GM04503 (cell line): ENCODE measurements at places on chromosomes 4 and X.
A peak's percentile ranks its signal among the peaks of the same experiment; 100 is the strongest.

GRCh38 chr4:83250687-83251446 is 33.7 kb downstream of the COQ2 start:
- DNase-seq: no peak

DNA sequence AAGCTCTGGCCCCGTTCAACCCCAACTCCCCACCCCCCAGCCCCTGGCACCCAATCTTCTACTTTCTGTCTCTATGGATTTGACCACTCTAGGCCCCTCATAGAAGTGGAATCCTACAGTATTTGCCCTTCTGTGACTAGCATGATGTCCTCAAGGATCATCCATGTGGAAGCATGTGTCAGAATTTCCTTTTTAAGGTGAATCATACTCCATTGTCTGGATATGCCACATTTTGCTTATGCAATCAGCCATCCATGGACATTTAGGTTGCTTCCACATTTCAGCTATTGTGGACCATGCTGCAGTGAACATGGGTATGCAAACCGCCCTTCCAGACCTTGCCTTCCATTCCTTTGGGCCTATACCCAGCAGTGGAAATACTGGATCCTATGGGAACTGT is 15.5 kb downstream of the CCNQ start:
- DNase-seq: no peak

DNA sequence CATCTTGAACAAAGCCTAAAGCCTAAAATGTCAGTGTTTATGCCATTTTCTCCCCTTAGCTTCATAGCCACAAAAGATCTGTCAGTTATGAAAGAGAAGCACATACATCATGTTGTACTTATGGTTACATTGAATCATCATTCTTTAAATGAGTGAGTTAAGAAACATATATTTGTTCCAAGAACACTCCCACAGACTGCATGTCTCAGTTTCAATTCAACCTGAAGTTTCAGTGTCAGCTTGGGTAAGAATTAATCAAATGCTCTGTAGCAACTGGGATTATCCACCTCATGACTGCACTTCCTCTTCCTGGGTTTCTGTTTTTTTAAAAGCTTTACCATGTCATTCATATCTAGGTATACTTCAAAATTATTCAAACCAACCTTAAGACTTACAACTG is 3.9 kb upstream of the TMPRSS11B start:
- no peak for DNase-seq

DNA sequence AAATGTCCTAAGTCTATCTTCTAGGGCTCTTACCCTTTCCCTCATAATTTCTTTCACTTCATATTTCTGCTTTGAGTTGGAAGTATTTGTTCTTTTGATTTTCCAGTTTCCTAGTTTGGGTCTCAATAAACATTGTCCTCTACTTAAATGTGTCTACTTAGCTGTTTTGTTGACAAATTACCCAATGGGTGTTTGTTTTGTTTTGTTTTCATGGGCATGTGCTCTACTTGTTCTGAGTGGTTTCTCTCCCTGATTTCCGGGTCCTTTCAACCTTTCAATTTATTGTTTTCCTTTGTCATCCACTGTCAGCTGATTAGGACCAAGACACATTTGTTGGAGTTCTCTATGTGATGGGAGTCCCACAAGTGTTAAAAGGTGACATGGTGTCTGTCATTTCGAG is 1181.4 kb downstream of the RPA4 start:
- no peak for DNase-seq

DNA sequence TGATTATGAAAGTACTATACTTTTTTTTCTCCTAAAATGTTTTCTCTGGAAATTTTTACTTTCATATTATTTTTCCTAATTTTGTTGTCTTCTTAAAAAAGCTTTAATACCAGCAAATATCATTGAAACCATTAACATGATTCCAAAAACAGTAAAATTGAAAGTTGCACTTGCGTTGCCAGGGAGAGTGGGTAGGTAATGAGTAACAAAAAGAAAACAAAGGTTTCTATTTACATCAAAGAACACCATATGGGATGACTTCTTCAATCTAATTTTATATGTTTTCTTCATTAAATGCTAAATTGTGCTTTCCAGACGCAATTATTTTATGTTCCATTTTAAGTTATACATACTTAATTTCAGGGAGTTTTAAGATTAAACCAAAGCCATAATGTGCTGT is 108.3 kb upstream of the VCX2 start:
- no peak for DNase-seq

DNA sequence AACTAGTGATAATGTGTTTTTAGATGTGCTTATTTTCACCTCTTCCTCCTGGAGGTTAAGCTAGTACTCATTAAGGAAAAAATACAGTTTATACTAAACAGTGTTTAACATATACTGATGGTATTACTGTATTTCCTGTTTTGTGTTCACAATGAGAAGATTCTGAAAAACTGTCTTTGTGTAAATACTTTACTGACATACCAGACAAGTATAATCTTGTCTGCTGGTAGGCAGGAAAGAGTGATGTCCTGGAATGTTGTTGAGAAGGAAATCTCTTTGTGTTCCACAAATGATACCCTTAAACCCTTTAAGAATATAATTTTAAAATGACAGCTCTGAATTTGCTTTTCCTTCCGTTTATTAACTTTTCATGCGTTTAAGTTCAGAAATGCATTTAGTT is 205.5 kb upstream of the NUDT6 start:
- no peak for DNase-seq

DNA sequence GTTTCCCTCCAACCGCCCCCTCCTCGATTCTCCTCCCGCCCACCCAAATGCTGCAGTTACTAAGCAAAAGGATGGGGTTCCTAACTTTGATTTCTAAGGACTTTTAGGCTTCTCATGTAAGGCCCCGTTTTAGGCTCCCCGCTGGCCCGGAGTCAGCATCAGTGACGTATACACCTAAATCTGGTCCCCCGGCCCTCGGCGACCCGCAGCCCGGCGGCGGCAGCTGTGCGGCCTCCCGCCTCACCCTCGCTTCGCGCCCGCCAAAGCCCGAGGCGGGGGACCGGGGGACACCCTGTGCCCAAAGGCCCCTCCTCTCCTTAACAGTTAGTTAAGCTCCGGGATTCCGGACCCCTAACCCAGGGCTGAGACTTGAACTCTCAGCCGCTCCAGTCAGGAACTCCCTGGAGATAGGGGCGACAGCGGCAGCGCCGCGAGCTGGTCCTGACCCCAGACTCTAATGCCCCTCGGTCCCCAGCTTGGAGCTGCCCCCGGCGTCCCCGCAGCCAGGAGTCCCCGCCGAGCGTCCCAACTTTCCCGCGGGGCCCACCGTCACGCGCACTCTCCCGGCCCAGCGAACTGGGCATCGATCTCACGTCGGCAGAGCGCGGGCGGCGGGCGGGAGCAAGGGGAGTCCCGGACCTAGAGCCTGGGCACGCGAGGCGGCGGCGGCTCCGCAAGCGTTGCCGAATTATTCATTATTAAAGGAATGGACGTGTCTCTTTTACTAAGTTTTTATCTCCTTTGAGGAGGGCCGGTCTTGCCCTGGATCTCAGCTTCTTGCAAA is 1.5 kb upstream of the NR3C2 start:
- no peak for DNase-seq

DNA sequence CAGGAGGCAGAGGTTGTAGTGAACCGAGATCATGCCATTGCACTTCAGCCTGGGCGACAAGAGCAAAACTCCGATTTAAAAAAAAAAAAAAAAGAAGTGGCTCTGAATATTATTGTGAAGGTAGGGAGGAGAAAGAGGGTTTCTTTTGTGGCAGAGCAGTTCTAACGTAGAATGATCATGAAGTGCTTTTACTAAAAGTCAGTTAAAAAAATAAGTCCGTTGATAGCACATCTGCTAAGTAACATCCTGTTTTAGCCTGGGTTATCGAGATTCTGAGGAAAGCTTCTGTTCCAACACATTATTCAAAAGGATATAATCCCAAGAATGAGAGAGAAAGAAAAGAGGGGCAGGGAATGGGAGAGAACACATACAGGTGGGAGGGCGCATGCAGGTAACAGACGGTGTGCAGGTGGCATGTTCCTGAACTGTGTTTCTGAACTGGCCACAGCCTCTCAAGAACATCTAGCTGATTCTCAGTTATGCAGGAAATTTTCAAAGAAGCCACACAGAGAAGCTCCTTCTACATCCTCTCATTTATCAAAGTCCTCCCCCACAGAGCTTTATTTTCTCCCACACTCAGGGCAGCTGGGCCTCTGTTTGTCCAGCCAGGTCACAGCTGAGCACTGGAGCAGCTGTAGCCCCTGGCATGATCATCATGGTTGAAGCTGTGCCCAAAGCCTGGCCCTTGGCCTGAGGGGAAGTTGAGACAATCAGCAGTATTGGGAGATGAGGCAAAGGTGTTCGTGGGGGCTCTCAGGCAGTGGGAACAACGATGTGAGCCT is 342.3 kb downstream of the ZNF674 start:
- DNase-seq: no peak

- peak; percentile 99 for DNase-seq
These were observed 47.7 kb downstream of the EVC start for GRCh38 chr4:5758741-5759140.
